ENCODE measurements at places on chromosomes 7 and 10.

GRCh38 chr7:39504963-39505362 lies 61.2 kb upstream of the YAE1 start:
- DNase-seq: no peak

DNA sequence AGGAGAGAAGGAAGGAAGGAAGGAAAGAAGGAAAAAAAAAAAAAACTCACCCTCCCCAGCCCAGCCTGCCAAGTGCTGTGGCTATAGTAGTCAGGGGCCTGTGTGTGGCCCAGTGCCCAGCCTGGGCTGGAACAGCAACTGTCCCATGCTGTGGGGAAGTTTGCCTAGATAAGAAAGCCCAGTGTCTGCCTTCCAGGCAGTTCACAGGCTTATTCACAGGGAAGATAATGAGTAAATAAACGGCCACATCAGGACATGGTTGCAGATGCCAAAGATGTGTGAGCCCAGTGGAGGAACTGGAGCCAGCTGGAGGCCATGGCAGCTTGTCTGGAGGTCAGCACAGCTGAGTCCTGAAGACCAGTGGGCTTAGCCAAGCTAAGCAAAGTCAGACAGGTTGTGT lies 132.4 kb upstream of the FOXK1 start:
- no peak for DNase-seq

DNA sequence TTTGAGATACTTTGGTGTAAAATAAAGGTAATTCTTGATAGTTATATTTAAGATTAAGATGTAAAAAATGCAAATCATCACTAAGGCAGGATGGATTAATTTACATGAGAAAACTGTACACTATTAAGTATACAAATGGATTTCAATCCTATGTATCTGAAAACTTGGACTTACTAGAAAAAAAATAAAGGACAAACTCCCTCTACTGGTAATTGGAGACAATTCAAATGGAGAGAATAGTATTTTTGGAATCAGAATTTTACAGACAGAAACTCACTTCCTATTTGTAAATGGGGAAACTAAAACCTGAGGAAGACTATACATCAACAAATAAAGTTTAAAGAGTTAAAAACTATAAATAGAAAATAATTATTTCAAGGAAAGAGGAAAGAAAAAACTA lies 62.6 kb downstream of the CUL2 start:
- no peak for DNase-seq

- no peak for DNase-seq
These were observed 29.9 kb downstream of the LIPJ start for GRCh38 chr10:88616250-88616977.

DNA sequence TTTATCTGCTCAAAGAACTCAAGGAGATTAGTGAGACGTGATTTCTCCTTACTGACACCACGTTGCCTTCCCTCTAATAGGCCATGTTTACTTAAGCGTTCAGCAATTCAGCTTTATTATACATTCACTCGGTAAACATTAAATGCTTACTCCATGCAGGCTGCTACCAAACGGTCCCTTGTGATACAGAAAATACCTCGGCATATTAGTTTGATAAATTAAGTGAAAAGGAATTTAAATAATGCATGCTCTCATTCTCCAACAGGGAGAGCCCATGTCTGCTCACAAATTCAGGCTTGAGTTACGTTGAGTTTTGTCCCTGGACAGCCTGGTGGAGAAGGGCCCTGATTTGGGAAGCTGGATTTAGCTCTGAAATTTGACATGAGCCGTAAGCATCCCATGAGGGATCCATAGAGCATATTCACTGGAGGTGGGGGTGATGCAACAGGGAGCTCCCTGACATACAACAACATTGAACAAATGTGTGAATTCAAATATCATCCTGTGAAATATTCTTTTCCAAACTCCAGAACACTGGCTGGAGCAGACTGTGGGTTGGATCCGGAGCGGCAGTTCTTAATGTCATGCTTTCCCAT lies 86.3 kb downstream of the TBXAS1 start:
- DNase-seq: no peak

DNA sequence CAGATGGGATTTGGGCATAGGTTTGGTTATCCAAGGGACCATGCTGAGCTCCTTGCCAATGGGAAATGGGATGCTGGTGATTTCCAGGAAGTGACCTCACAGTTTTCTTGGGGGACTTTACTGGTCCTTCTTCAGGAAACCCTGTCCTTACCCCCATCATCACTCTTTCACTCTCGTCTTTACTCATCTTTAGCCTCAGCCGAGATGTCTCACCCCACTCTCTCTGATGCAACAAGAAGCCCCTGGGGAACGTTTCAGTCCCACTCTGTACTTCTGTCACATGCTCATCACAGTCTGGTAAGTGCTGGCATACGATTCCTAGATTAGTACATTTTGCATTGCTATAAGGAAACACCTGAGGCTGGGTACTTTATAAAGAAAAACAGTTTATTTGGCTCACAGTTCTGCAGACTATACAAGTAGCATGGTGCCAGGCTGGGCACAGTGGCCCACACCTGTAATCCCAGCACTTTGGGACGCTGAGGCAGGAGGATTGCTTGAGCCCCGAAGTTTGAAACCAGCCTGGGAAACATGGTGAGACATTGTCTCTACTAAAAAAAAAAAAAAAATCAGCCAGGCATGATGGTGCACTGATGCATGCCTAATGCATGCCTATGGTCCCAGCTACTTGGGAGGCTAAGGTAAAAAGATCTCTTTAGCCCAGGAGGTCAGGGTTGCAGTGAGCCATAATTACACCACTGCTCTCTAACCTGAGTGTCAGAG lies 63.5 kb upstream of the VKORC1L1 start:
- DNase-seq: peak; percentile 32
